GF-D8 (cell line): ENCODE measurements at places on chromosomes 7 and 10.

DNA sequence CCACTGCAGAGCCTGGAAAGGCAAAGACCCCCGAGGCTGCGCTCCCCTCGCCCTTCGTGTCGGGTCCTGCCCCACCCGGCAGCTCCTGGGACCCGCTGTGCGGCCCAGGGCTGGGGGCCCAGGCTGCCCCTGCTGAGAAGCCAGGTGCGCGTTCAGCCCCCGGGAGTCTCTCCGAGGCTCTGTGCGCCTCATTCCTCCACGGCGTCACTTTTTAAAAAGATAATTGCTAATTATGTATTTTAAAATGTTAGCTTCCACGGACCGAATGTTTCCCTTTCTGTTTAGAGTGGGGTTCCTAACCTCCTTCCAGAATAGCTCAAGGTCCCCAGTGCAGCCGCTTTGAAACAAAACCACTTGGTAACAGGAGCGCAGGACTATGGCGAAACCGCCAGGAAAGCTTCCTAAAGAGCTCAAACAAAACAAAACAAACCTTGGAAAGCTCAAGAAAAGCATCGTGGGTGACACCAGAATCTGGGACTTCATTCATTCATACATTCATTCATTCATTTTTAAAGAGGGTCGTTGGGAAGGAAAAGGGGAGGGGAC lies 45.6 kb downstream of the PDIA4 start:
- DNase-seq = no peak

DNA sequence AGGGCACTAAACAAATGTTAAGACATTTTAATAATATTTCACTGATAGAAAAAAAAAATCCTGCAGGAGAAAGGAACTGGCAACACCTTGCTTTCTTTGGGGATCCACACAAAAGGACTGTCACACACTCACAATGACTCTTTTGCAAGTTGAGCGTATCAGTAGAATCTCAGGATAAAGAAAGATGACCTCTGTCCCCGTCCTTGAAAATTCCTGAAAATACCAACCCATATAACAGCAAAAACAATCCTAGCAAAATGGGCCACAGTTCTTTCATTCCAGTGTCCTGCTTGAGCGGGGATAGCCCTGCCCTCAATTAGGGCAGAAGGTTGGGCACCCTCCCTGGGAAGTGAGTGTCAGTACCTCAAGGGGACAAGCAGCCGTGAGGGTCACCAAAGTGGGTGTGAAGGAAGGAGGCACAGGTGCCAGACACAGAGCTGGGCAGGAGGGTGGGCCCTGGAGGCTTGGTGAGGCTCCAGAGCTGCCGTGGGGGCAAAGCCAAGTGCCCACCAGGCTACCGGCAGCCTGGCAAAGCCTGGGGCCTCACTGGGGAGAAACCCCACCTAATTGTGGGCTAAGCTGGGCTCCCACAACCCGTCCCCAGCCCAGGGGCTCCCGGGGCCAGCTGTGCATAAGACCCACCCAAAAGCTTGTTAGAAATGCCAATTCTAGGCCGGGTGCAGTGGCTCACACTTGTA lies 2.8 kb downstream of the WDR86 start:
- DNase-seq = no peak

GRCh38 chr7:70693686-70694433 lies 438.1 kb upstream of the GALNT17 start:
- DNase-seq = no peak

DNA sequence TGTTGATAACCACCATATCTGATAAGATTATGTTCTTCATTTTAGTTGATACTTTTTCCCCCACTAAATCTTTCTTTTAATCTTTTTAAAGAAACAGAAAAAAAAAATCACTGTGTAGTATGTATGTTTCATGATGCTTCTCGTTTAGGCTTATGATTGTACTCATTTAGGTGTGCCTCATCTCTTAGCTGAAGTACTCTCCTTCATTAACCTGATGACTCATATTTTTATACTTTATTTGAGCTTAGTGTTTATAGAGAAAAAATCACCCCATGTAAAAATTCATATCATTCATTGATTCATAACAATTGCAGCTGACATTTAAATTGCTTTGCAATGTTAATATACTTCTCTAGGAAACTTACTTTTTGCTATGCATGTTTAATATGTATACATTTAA lies 158.9 kb downstream of the MLLT10 start:
- no peak for DNase-seq

DNA sequence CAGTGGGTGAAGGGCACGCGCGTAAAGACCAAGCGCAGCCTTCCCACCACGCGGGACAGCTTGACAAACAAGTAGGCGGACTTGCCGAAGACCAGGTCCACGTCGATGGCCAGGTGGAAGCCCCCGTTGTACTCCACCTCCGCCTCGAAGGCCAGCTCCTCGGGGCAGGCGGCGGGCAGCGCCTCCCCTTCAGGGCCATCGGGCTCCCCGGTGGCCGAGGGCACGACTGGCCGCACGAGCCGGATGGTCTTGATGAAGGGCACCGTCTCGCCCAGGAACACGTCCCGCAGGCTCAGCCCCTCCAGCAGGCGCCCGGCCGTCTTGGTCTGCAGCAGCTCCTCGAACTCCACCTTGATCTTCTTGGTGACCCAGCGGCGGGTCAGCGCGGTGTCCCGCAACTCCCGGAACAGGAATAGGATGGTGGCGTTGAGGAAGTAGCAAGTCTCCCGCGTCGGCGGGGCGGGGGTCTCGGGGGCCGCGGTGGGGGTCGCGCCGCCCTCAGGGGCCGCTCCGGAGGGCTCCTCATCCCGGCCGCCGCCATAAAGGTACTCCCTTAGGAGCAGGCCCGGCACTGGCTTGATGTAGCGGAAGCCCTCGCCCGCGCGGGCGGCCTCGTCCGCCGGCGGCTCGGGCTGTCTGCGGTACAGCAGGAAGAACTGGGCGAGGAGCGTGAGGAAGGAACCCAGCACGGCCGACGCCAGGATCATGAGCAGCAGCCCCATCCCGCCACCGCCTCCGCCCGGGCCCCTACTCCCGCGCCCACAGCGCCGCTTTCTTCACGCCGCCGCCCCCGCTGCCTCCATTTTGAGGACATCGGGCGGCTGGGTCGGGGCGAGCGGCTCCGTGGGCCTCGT lies 507 bp downstream of the PDZD8 start:
- DNase-seq = no peak

DNA sequence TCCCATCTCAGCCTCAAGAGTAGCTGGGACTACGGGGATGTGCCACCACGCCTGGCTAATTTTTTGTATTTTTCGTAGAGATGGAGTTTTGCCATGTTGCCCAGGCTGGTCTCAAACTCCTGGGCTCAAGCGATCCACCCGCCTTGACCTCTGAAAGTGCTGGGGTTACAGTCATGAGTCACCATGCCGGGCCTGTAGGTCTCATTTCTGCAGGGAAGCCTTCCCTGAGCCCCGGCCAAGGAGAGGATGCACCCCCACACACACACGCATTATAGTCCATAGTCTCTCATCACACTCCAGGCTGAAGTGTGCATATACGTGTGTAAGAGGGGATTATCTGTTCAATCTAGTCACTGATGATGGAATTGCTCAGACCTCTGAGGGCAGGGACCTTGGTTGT lies 29.3 kb downstream of the KCNMA1 start:
- DNase-seq = no peak

DNA sequence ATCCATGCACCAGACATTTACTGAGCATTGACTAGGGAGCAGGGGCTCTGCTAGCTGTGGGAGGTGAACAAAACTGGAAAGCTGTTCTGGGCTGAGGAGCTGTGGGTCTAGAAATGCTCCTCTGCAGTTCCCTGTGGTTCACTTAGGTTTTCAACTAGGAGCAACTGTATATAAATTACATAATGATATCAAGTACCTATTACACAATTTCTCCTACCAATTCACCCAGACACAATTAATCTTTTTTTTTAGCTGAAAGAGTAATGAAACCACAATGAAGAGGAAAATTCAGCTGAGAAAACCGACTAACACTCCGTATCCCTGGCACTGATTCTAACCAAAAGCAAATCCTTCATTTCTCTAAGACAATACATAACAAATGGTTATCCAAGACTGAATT lies 39.4 kb downstream of the COL28A1 start:
- DNase-seq = no peak

GRCh38 chr7:73442903-73443500 lies 9.4 kb downstream of the FZD9 start:
- no peak for DNase-seq

- DNase-seq = peak; percentile 81
These were observed at the start of gene ITPRIP for GRCh38 chr10:104337985-104338735. Gene ITPRIP, minus strand, starts transcription at chr10:104338465. Its CDS starts 22,414 bp downstream, at chr10:104316051.

DNA sequence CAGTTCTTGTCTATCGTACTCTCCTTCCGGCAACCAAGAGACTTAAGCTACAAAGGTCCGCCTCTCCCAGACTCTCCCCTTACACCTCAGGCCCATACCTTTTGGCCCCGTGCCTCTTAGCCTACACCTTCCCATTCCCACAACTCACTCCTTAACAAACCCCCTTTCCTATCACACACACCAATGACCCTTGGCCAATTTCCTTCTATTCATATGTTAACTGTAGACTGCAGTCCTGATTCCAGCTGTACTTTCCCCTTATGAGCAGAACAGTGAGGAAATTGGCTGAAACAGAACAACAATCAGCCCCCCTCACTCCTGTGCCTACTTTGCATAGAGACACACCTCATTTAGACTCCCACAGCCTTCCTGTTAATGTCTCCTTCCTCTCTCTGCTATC lies 1.4 kb upstream of the TMEM139 start:
- DNase-seq = no peak

GRCh38 chr10:78349165-78349516 lies 315.5 kb downstream of the RPS24 start:
- no peak for DNase-seq

GRCh38 chr7:80869821-80870751 lies 48.8 kb downstream of the SEMA3C start:
- DNase-seq = no peak

GRCh38 chr7:146665023-146665422 lies 548.4 kb downstream of the CNTNAP2 start:
- no peak for DNase-seq

DNA sequence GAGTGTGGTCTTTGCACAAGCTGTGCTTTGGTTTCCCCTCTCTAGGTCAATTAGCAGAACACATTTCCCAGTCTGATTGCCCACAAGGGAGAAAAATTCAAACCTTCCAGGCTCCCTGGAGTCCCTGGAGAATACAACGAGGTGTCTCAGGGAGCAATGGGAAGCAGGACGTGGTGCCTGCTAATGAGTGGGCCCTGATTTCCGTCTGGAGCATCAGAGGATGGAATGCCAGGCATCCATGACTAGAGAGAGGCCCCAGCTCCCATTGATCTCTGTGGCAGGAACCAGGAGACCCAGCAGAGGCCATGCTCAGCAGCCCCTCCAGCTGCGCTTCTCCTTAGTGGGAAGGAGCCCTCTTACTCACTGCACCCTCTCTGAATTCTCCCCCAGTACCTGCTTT lies 33.2 kb upstream of the TLX1 start:
- DNase-seq = no peak

GRCh38 chr7:82360591-82361368 lies 82.8 kb downstream of the CACNA2D1 start:
- no peak for DNase-seq
